NT2/D1 (cell line): ENCODE measurements at places on chromosomes 13 and 19.

DNA sequence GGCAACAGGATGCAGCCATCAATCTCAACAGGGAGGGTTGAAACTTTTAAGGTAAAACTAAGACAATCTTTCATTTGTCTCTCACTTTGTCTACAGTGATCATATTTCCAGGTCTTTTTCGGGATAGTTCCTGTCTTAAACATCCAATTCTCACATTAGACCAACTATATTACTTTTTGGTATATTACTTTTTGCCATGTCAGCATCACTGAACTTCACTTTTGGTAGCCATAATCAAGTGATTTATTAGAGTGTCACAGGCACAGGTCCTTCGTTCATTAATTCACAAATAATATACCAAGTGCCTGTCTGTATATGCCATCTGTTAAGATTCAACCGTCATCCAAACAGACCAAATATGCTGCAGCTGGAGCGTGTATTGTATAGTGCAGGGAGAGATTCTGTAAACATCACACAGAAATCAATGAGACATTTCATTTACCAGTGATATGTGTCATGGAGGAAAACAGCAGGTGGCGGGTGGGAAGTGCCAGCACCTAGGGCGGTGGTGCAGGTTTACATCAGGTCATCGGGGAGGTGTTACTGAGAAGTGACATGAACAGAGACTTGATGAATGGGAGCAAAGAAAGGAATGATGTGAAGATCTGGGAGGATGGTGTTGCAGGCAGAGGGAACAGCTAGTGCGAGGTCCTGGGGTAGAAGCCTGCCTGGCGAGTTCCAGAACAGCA, 24.9 kb downstream of the ARHGEF7 start:
- DNase-seq, result no peak

- no peak for DNase-seq
Observed at GRCh38 chr19:55341595-55342531, 2.2 kb downstream of the KMT5C start.

- DNase-seq, result no peak
Observed at GRCh38 chr19:38784224-38784623, 4.8 kb upstream of the LGALS7B start.

GRCh38 chr19:34359954-34360315, 5.1 kb upstream of the GPI start:
- no peak for DNase-seq

DNA sequence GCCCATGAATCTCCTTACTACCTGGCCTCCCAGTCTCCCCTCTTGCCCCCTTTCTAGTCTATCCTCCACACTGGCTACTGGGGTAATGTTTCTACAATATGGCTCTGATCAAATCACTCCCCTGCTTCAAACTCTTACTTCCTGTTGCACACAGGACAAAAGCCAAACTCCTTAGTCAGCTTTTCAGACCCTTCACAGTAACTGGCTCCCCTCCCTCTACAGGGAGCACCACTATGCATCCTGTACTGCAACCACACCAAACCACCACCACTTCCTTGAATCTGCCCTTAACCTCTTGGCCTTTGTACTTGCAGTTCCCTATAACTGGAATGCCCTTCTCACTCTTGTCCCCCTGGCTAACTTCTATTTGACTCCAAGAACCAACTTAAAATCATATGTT, 32.2 kb downstream of the DEDD2 start:
- no peak for DNase-seq

GRCh38 chr19:5091018-5091683, 122.2 kb downstream of the KDM4B start:
- no peak for DNase-seq

DNA sequence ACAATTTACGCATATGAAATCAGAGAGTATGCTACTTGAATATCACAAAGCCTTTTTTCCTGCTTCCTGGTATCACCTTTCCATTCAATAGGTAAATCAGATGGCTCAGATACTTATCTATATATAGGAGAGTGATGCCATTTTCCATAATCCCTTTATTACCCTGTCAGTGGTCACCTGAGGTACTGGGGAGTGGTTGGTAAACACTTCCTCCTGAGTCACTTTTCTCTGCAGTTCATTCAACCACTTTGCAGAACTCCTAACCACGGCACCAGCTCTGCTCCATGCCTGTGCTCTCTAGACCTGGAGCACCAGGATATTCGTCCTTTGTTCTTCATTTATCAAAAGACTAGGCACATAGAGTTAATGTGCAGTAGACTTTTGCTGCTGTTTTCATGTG, 748.5 kb upstream of the KLHL1 start:
- no peak for DNase-seq

DNA sequence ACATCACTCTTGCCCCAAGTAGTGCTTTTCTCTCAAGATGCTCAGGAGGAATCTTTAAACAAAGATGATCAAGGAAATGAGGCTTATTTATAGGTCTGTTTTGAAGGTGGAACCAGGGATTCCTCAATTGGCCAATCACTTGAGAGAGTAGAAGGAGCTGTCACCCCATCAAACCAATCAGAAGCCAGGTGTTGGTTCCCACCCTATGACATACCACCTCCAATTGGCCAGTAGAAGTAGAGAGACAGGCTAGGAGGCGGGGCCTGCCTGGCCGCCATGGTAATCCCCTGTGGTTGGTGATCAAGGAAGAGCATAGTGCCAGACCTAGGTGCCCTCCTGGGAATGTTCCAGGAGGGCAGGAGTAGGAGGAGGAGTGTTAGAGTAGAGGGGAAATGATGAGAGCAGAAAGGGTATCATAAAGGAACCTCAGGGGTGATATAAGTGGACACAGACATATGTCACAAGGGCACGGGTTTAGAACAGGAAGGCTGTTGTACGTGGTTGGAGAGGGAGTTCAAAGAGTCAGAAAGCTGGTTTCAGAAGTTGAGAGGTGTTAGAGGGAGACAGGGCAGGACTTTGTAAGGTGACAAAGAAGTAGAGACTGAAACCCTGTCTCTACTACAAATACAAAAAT, 10.5 kb downstream of the PMIS2 start:
- DNase-seq, result no peak

DNA sequence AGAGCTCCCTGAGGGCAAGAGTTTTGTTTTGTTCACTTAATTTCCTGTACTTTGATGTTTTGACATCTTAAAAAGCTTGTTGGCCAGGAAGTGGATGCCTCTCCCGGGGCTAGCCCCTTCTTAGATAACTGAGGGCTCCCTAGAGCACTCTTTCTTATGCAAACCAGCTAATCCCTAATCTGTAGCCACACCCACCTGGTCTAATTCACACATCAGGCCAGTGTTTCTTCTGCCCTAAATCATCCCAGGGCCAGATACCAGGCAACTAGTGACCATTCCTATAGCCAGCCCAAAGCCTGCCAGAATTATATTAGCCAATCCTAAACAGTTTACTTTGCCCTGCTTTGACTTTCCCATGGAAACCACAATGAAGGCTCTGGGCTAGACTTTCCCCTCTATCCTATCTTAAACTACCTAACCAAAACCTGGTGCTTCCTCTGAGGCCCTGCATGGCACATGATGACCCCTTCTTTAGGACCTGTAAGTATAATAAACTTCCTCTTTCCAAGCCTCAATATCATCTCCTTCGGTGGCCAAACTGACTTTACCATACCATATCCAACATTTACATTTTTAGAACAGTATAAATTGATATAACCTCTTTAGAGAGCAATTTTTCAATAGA, 24.8 kb downstream of the WBP4 start:
- DNase-seq, result peak; percentile 57

DNA sequence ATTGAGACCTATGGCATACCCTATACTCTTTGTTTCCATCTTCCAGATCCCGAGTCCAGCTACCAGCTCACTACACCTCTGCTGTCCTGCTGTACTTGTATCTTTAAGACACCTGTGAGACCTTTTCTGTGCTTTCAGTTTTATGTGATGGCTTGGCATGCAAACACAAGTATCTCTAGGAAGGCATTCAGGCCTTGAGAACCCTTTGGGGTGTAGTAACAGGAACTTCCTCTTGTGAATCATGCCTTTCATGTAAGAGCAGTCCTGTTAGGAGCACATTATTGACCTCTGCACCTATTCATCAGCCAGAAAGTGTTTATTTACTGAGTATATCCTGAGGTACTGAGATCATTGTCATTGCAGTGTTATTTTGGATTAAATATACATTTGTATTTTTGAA, 87.0 kb upstream of the HTR2A start:
- DNase-seq, result no peak

- DNase-seq, result no peak
Observed at GRCh38 chr13:49213997-49214916, 5.9 kb upstream of the MLNR start.

DNA sequence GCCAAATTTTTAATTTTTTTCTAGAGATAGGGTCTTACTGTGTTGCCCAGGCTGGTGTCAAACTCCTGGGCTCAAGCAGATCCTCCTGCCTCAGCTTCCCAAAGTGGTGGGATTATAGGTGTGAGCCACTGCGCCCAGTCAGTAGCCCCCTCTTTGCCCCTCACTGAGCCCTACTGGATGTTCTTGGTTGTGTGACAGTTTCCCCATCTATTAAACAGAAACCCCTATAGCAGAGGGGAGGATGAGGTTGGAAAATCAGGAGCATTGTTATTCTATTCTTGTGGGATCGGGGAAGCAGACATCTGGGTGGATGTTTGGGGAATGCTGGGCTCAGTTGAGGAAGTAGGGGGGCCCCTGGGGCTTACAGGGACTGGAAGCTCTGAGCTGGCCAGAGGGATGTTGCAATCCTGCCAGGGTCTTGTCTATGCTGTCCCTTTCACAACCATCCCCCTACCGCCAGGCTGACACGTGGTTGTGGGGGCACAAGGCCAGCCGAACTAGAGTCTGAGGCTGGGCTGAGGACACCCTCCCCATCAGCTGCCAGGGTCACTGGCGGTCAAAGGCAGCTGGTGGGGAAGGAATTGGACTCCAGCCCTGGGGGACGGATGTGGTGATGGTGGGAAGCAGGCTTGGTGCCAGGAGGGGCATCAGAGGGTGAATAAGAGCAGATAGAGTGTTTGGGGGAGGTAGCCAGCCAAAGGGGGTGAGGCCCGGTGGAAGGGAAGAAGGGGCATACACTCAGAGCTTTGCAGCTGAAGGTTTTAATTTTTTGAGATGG, 10.9 kb downstream of the APOC1 start:
- DNase-seq, result no peak

GRCh38 chr13:98515818-98516465, 61.0 kb downstream of the STK24 start:
- DNase-seq, result no peak

DNA sequence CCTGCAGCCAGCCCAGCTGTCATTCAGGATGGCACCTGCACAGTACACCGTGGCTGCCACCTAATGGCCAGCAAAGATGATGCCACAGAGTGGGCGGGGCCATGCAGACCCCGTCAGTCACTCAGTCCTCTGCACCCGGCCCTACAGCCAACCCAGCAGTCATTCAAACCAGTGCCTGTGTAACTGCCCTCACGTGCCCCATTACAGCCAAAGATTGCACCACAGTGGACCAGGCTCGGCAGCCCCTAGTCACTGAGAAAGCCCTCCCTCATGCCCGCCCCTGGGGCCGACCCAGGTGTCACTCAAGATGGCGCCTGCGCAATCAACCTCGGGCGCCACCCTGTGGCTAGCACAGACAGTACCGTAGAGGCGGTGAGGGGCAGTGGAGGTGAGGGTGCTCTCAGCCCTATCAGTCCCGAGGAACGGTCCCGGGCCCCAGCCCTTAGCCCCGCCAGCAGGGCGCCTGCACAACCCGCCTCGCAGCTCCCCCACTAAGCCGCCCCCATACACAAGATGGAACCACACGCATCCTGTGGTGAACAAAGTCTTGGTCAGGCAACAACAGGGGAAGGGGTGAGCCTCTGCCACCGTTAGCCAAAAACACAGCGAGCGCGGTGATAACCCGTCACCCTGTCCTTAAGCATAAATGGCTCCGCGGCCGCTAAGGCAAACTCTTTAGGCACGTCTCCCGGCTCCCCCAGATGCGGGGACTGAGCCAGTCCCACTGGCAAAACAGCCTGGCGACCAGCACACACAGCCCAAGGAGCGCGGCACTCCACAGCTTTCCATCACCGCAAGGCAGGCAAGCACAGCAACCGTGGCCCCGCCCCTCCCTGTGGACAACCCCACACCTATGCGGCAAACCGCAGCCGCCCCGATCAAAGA, 2.3 kb downstream of the PEG3 start:
- peak; percentile 70 for DNase-seq

DNA sequence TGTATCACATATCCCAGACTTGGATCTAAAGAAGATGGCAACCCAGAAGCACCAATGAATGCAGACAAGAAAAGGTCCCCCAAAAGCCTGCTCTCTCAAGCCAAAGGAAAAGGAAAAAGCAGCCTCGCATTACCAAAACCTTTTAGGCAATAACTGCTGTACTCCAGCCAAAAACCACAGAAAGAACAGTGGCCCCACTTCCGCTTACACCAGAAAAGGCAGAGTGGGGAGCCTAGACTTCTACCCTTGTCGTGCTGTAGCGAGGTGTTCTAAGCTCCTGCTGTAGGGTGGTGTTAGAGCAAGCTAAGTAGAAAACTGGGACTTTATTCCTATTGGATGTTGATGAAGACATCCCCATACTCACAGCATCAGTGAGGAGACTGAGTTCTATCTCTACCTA, 244.0 kb upstream of the RXFP2 start:
- DNase-seq, result no peak

GRCh38 chr13:32001154-32001768, 30.3 kb upstream of the FRY start:
- DNase-seq, result peak; percentile 23

- no peak for DNase-seq
Observed at GRCh38 chr19:4713384-4713951, 10.2 kb downstream of the DPP9 start.

- DNase-seq, result no peak
Observed at GRCh38 chr19:2500841-2501261, 24.9 kb downstream of the GADD45B start.

- DNase-seq, result no peak
Observed at GRCh38 chr19:14782626-14783409, 4.5 kb upstream of the ADGRE2 start.

DNA sequence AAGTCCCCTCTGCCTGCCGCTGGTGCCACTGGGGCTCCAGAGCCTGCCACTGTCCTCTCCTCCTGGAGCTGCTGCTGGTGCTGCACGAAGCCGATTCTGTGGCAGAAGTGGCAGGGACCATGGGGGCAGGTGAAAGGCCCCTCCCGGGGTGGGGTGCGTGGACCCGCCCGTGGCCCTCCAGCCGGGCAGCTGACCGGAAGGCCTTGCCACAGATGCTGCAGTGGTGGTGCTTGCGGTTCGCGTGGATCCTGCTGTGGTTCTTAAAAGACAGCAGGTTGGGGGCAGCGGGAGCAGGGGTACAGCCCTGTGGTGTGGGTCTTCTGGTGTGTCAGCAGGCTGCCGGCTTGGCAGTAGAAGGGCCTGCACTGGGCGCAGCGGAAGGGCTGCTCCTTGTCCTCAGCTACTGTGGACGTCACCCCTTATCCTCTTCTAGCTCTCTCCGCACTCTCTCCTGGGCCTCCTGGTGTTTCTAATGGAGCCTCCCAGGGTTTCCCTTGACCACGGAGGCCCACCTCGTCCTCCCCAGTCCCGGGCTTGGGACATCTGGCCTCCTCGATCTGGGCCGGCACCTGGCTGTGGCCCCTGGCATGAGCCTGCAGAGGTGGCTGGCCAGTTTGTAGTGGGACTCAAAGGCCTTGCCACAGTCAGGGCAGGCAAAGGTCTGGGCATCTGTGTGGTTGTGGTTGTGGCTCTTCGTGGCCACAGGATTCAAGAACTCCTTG, 380.4 kb downstream of the OLFM4 start:
- DNase-seq, result no peak
